Activated T-cell treated with anti-CD3 and anti-CD28 coated beads, Interleukin-2, amount 50 U/mL, for 72 hours (primary cell): ENCODE measurements at places on chromosomes 16 and 17. TPM values are rescaled to one million over a fixed set of nuclear protein-coding genes. Genes with fewer than 3 reads are reported as not detected.

DNA sequence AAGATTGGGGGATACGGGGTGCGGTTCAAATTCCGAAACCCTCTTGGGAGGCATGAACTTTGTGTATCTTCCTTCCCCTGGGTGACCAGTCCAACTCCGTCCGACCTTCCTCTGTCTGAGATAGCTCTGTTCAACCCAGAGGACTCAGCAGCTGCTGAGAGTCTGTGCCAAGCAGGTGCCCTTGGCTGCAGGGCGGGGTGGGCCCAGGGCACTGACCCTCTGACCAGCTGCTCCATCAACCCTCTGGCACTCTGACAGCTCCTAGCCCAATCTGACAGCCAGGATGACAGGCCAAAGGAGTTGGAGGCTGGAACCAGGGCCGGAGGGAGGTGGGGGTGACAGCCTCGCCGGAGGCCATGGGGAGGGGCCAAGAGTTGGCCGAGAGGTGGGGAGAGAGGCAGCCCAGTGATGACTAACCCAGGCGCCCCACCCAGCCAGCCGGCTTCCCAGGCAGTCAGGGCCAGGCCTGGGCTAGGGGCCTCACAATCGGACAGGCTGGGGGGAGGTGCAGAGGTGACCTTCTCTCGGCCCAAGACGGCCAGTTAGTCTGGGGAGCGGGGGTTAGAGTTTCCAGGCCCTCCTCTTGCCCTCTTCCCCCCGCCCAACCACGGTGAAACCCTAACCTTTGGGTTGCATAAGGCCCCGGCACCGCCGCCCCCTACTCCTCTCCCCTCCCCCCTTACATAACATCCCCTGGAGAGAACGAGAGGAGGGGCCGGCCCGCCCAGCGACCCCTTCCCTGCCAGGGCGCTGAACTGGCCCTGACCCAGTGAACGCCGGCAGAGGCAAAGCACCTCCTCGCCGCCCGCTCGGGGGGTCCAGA lies 5.0 kb upstream of the TLCD2 start:
- DNase-seq = peak; percentile 69

DNA sequence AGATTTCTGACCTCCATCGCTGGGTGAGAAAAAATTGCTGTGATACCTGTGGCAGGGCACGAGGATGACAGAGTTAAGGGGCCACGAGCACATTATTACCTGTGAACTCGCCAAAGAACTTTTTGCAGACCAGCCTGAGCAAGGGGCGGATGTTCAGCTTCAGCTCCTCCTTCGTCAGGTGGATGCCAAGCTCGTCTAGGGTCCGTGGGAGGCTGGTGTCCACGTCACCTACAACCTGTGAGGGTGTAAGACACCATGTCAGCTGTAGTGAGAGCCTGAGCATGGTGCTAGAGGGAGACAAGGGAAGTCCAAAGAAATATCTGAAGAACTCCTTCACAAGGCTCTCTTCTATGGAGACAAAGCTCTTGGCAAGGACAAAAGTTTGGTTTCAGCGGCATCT lies 17.1 kb downstream of the HIGD1B start:
- DNase-seq = no peak

DNA sequence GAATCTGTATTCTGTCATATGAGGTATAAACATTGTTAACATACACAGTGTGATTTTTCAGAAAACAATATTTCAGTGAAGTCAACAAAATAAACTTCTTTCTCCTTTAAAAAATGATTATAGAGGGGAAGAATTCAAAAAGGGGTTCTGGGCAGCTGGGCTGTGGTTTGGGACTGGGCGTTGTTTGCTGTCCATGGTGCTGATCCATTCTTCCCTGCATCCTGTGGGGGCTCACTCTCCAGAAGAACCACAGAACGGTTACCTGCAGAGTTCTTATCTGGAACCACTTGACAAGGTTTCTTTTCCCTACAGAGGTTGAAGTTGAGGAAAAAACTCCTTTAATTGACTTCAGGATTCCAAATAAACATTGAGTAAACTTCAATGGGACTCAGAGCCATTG lies 1091.0 kb downstream of the CDH8 start:
- DNase-seq = no peak

GRCh38 chr16:31093132-31093703 lies 1.4 kb downstream of the VKORC1 start:
- no peak for DNase-seq

DNA sequence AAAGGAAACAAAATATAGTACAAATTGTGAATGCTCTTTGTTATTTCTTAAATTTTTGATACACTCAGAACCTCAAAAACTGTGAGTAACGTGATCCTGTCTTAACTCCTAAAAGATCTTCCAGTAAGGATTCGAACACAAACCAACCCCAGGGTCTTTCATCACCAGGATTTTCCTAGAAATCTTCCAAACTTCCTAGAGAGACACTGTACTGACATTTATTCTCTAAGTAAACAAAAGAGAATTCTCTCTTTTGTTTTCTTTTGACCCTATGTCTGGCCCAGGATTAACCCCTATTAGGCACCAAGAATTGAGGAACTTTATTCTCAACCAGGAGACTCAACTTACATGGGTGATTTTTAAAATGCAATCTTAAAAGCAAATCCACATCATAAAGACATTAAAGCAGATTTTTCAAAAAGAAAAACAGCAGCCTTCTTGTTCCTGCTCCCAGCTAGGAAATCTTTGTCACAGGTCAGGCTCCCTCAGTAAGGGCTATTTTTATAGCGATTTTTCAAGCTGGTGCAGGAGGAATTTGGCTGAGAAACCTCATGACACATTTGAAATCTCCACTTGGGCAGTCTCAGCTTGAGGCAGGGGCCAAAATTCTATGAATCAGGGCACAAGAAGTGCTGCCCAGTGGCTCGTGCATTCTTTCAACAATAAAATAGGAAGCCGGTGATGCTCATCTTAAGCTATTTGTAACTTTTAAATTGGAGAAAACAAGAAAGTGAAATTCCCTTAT lies 6.2 kb upstream of the SMG1 start:
- no peak for DNase-seq

DNA sequence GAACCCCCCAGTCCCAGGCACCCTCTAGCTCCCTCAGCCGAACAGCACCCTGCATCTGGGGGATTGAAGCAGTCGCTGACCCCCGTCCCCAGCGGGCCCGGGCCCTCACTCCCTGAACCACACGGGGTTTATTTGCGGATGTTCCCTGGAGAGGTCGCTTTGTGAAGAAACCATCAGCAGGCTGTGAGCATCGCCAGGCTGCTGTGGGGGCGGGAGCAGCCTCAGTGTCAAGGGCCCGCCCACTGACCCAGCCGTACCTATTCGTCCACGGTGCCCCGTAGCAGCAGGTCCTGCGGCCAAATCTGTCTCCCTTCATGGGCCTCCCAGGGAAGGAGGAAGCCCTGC lies 6.4 kb upstream of the RAB40C start:
- no peak for DNase-seq

GRCh38 chr16:8892101-8892575 lies 10.0 kb downstream of the LITAFD start:
- peak; percentile 34 for DNase-seq

GRCh38 chr17:68955181-68955841 lies at the start of gene ABCA8:
ABCA8 (minus strand) TSS chr17:68955392; CDS start chr17:68942034, 13,358 bp downstream.
- DNase-seq = no peak

DNA sequence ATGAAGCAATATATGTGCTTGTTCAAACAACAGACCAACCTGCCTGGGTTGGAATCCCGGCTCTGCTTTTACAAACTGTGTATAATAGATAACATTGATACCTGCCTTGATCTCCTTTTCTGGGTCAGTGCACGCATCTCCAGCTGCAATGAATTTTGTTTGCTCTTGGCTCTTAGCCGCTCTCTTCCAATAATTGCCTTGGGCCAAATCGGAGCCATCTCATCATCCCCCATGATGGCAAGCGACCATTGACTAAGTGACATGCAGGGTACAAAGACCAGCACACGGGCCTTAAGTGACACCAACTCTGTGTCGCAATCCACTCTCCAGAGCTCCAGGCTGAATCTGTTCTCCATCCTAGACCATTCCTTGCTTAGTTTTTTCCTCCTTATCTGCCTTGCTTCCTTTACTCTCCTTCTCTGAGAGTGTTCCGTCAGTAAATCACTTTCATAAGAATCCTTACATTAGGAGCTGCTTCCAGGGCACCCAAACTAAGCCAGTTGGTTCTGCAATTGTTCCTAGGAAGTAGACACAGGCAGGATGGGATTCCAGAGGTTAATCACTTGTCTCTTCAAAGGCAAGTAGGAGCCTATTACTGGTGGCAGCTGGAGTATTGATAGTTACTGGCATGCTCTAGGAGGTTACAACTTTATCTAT lies 134.2 kb downstream of the ABCA8 start:
- DNase-seq = no peak

- no peak for DNase-seq
Observed at GRCh38 chr17:42857389-42857788, 6.4 kb downstream of the AOC3 start.

GRCh38 chr16:1794221-1794871 lies 841 bp upstream of the IGFALS start:
- no peak for DNase-seq

- no peak for DNase-seq
Observed at GRCh38 chr17:41678411-41678906, 10.2 kb upstream of the EIF1 start.

GRCh38 chr16:56300242-56300623 lies 108.9 kb downstream of the GNAO1 start:
- no peak for DNase-seq

DNA sequence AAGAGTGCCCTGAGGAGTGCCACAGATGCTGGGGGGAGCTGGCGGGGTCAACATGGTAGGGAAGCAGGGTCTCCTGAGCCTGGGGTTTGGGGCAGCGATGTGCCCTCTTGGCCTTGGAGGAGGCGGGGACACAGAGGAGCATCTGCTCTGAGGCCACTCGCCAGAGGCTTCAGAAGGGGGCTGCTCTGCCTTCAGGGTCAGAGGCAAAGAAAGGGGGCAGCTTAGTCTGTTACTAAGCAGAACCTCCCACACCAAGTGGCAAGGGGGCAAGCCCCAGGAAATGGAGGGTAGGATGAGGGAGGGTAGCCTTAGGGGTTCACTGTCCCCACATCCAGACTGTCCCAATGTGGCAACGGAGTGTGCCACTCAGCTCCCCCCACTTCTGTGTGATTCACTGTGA lies 18.3 kb downstream of the CCDC182 start:
- DNase-seq = no peak

- DNase-seq = no peak
Observed at GRCh38 chr17:68580236-68580770, 20.9 kb downstream of the FAM20A start.

FOXC2 gene
- total RNA-seq = not detected

MGAT5B gene
- total RNA-seq = 1.4 TPM

ESRP2 gene
- 0.63 TPM for total RNA-seq

CRK gene
- total RNA-seq = 22.9 TPM

SLC22A31 gene
- 1.3 TPM for total RNA-seq

PLA2G10 gene
- not detected for total RNA-seq

CD300H gene
- not detected for total RNA-seq

CCL22 gene
- 4.6 TPM for total RNA-seq

CCR7 gene
- total RNA-seq = 371 TPM

KRTAP9-2 gene
- total RNA-seq = not detected

EXOSC6 gene
- total RNA-seq = 26.3 TPM

TBC1D3 gene
- not detected for total RNA-seq
